Activated T-helper 1 cell treated with anti-CD3 and anti-CD28 coated beads, Interleukin-2, amount 50 U/mL, for 16 hours (primary cell): ENCODE measurements at places on chromosomes 2 and 18.

DNA sequence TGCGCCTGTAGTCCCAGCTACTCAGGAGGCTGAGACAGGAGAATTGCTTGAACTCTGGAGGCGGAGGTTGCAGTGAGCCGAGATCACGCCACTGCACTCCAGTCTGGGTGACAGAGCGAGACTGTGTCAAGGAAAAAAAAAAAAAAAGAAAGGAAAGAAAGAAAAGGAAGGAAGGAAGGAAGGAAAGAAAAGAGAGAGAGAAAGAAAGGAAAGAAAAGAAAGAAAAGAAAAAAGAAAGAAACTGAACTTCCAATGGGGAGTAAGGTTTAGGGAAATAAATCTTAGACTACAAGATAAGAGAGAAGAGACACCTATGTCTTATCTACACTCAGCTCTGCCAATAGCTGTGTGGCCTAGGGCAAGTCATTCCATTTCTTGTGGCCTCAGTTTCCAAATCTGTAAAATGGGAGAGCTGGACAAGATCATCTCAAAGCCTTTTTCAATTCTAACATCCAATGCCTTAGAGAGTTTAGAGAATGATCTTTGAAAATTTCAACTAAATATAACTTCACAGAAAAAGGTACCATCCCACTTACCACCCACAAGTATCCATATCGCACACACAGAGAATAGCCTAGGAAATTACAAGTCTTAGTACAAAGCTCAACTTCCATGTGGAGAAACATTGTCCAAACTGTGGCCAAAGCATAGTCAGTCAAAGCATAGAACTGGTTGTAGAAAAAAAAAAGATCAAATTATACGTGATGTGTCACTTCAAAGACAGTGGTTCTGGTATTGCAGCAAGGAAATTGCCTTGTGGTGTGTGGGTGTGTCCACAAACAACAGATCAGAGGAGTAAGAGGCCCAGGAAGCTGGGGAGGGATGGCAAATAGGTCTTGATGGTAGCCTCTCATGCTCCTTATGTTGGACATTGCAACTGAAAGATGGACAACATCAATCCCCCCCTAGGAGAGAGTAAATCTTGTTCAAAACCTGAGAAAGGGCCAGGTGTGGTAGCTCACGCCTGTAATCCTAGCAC, 42.4 kb downstream of the SLC14A2 start:
- DNase-seq: no peak

GRCh38 chr2:190986221-190986953, 27.6 kb downstream of the STAT1 start:
- no peak for DNase-seq

- no peak for DNase-seq
These were observed 2.6 kb downstream of the MAB21L4 start for GRCh38 chr2:240893363-240893844.

GRCh38 chr18:9835113-9835755, 50.5 kb upstream of the TXNDC2 start:
- no peak for DNase-seq

DNA sequence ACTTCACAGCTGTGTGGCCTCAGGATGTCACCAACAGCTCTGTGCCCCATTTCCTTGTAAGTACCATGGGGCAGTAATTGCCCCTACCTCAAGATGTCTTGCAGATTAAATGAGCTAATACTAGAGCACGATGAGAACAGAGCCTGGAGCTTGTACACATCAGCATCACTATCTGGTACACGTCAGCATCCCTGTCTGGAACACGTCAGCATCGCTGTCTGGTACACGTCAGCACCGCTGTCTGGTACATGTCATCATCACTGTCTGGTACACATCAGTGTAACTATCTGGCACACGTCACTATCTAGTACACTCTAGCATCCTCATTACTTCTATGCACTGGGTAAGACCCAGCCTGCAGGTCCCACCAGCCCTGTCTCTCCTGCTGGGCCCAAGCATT, 37.2 kb downstream of the AQP12A start:
- no peak for DNase-seq

- no peak for DNase-seq
These were observed 96.7 kb downstream of the TMEM163 start for GRCh38 chr2:134621939-134622705.

GRCh38 chr2:215787025-215787424, 226.3 kb downstream of the MREG start:
- no peak for DNase-seq

- DNase-seq: no peak
These were observed 593.3 kb upstream of the FANCL start for GRCh38 chr2:58834404-58834803.

DNA sequence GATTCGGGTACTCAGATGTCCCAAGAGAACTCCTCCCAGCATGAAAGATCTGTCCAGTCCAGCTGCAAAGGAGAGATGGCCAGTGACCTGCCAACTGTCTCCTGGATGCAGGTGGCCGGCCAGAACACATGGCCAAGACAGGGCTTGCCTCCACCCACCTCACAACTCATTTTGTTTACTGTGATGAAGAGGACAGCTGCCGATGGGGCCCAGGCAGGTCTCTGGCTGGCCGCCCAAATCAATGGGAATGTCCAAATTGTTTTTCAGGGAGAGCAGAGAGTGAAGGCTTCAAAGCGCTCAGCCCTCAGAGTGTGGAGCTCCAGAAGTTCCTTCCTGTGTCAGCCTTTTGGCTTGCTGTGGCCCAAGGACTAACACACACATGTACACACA, 41.9 kb downstream of the FOSL2 start:
- DNase-seq: no peak

DNA sequence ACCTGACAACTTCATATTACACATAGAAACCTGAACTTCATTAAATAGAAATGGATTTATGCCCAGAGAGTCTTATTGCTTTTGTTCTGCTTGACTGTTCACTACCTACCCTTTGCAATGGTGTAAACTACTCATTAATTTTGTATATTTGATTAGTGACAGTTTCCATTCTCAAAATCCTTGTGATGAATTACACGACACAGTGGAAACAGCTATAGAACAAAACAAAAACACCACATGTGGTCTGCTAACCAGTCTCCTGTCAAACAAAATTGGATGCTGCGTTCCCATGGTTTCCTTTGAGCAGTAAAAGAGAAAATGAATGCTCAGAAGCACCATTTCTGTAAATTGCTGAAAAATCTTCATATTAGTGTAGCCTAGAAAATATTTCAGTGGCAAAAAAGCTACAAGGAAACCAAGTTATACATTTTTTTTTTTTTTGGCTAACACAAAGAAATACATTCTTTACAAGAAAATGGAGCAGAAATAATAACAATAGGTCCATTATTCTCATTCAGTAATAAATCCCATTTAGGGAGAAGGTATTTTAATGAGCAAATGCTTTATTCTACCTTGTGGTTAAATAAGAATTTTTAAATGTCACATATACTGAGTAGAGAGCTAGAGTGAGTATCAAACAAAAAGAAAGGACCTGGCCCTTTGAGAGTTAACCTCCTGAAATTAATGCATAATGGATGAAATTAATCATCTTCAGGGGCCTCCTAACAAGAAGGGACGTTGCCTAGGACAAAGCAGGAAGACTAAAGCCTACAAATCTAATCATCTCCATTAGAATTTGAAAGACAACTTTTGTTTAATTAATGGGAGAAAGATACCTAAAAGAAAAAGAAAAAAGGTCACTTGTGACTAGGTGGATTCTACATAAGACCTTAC, 355.1 kb upstream of the ZC3H15 start:
- DNase-seq: no peak

- DNase-seq: no peak
These were observed 789.4 kb downstream of the LRP1B start for GRCh38 chr2:141341444-141341843.

DNA sequence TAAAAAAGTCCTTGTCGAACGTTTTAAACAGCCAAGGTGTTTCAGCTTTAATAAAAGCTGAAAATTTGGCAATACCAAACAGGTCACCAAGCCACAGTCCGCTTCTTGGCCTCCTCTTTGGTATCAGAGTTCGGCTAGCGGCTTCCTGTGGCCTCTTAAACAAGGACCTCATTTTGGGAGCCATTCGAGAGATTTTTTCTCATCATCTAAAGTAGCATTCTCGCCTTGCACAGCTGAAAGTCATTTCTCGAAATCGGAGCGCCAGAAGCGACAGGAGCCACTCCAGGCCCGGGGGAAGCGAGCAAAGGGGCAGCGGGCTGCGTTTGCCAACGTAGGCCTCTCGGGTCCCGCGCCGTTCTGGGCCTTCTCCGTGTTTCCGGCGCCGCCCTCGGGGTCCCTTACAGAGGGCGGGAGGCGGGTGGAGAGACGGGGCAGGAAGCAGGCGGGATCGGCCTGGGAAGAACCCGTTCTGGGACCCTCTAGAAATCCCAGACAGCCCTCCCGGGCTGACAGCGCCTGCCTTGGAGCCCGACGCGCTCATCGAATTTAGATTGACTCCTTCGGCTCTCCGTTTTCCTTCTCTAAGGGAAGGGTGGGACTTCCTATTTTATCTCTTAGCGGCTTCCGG, 522 bp upstream of the ZNF407 start:
- peak; percentile 52 for DNase-seq

GRCh38 chr2:230925443-230925878, 419 bp upstream of the GPR55 start:
- no peak for DNase-seq

DNA sequence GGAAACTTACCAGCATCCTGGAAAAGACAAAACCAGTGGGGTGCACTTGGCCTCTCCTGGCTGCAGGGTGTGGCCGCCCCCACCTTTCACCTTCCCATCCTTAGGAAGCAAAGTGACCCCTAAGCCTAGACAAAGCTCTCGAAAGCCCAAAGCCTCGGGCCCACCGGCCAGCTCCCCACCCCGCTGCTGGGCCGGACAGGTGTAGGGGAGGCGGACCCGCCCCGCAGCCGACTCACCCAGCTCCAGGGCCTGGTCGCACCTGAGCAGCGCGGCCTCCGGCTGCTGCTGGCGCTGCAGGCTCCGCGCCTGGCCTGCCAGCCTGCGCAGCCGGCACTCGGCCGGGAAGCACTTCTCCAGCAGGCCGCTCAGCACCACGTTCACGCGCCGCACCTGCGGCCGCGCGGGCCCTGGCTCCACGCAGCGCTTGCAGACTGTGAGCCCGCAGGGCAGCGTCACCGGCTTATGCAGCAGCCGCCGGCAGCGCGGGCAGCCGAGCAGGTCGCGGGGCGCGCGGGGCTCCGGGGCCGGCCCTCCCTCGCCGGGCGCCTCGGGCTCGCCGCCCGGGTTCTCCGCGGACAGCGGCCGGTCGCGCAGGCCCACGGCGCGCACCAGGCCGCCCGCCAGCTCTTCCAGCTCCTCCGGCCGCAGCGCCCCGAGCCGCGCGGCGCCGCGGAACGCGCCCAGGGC, 979 bp downstream of the LONRF2 start:
- no peak for DNase-seq

DNA sequence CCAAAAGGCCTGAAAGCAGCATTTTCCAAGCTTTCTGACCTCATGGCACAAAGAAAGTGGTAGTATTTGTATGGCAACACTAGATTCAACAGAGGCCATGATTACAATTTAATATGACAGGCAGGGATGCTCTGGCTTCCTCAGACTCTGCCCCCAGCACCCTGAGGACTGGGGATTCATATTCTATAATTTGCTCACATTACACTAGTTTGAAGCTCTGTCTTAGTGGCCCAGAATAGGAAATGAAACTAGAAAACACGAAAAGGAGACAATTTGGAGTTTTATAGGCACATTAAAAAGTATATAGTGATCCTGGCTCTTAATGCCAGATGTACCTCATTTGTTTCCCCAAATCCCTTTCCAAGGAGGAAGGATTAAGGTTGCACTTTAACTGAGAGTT, 173.0 kb upstream of the STK17B start:
- no peak for DNase-seq

GRCh38 chr2:121240436-121240835, 44.6 kb downstream of the TFCP2L1 start:
- no peak for DNase-seq

DNA sequence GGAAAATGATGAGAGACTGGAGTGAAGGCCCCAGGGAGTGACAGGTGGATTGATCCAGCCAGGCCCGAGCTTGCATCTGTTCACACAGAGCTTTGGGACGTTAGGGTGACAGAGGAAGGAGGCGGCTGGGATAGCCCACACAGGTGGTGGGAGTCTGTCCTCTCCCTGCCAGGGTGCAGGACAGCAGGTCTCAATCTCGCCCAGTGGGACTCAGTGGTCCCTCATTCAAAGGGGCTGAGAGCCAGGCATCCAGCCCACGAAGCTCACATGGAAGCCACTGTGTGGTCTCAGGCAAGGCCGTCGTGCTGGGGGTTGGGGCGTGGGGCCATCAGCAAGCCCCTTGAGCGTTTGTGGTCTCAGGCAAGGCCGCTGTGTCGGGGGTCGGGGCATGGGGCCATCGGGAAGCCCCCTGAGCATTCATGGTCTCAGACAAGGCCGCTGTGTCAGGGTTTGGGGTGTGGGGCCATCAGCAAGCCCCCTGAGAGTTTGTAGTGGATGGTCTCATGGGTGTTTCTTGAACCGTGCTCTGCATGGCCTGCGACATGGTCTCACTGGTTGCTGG, 8.3 kb downstream of the KCNG2 start:
- DNase-seq: no peak

- DNase-seq: no peak
These were observed 254.9 kb upstream of the SIX3 start for GRCh38 chr2:44686561-44686960.

GRCh38 chr2:39550701-39551285, 113.7 kb upstream of the MAP4K3 start:
- no peak for DNase-seq

- DNase-seq: no peak
These were observed 117.3 kb upstream of the MSTN start for GRCh38 chr2:190179754-190180312.

DNA sequence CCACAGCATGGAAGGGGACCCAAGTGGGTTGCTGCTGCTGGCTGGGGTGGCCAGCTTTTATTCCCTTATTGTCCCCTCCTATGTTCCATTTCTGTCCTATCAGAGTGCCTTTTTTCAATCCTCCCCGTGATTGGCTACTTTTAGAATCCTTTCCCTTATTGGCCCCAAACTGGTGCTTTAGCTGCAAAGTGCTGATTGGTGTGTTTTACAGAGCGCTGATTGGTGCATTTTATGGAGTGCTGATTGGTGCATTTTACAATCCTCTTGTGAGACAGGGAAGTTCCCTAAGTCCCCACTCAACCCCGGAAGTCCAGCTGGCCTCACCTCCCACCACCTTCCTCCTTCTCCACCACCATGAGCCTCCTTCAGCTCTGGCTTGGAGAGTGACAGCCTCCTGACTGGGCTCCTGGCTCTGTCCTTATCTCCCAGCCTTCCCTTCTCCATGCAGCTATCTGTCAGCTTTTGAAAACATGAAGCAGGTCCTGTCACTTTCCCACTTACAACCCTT, 20.7 kb upstream of the PLB1 start:
- DNase-seq: no peak

- DNase-seq: no peak
These were observed 147.8 kb downstream of the EXOC6B start for GRCh38 chr2:72678024-72678423.

DNA sequence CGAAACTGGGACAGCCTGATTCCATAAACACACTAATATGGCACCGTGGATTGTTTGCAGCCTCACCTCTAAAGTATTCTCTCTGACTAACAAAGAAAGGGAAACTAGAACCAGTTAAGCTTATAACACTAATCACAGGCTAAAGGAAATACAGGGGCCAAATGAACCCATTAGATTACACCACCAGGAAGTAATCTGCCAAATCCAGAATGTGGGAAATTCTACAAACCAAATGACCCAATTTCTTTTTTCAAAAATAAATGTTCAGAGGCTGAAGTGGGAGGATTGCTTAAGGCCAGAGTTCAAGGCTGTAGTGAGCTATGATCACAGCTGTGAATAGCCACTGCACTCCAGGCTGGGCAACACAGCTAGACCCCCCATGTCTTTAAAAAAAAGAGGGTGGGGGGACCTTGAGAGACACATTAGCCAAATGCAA, 1.5 kb upstream of the MPPE1 start:
- DNase-seq: no peak
